ENCODE measurements at places on chromosomes 1 and 21.

- peak; percentile 90 for DNase-seq
Observed at GRCh38 chr1:32072622-32073298, at the start of gene TMEM39B. TMEM39B (plus strand) TSS chr1:32072939; CDS start chr1:32073048, 109 bp downstream.

DNA sequence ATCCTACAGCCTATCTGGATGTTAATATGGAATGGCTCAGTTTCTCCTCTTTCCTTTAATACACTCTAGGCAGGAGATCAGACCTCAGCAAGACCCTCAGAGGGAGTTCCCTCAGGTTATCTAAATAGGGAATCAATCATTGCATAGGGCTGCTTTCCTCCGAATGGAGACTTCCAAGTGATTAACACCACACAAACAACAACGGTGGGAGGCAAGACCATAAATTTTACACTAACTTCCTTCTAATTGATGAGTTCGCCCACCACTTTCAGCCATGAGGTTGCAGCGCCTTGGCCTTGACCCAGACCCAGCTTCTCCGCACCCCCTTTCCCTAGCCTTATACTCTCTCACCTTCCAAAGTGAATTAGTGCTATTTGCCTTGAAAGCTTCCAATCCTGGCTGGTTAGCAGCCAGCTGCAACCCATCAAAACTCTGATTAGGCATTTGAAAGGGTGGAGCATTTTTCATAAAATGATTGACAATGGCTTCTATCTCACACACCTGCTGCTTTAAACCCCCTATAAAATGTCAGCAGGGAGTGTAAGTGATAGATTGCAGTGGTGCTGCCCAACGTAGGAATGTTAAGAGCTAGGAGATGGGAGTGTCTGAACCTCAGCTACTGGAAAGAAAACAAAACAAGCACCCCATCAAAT is 534.9 kb upstream of the USP24 start:
- no peak for DNase-seq

DNA sequence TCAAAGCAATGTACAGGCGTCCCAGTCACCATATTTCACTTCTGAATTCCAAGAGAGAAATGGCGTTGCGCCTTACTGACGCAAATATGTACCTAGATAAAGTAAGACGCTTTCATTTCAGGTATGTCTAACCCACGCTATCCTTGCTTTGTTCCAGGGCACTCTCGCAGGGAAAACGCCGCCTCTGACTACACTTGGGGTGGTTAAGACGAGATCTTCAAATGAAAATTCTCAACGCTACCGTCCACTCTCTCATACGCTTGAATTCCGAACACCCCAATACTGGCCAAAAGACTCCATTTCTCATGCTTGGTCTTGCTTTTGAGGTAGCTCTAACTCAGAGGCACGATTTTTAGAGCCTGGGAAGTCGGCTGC is 736 bp upstream of the ZMPSTE24 start:
- DNase-seq, result no peak

- DNase-seq, result no peak
Observed at GRCh38 chr1:110524311-110525248, 5.6 kb upstream of the KCNA10 start.

GRCh38 chr1:15941044-15941840 is 34.7 kb downstream of the ZBTB17 start:
- DNase-seq, result no peak

- DNase-seq, result no peak
Observed at GRCh38 chr21:25708467-25709065, 26.1 kb downstream of the ATP5PF start.

DNA sequence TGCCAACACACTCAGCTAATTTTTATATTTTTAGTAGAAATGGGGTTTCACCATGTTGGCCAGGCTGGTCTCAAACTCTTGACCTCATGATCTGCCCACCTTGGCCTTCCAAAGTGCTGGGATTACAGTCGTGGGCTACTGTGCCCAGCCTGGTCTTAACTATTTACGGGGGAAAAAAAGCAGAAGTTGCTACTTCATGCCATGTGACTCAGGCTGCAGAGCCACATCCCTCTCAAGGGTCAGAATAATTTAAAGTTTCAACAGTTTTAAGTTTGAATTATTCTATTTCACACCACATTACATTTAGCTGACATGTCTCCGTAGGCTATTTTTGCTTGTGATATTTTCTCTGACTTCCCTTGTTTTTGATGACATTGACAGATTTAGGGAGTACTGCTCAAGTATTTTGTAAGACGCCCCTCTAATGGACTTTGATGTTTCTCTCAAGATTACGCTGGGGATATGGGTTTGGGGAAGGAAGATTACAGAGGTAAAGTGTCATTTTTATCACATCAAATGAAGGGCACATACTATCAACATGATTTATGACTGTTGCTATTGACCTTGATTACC is 14.6 kb upstream of the AGBL4 start:
- DNase-seq, result no peak

DNA sequence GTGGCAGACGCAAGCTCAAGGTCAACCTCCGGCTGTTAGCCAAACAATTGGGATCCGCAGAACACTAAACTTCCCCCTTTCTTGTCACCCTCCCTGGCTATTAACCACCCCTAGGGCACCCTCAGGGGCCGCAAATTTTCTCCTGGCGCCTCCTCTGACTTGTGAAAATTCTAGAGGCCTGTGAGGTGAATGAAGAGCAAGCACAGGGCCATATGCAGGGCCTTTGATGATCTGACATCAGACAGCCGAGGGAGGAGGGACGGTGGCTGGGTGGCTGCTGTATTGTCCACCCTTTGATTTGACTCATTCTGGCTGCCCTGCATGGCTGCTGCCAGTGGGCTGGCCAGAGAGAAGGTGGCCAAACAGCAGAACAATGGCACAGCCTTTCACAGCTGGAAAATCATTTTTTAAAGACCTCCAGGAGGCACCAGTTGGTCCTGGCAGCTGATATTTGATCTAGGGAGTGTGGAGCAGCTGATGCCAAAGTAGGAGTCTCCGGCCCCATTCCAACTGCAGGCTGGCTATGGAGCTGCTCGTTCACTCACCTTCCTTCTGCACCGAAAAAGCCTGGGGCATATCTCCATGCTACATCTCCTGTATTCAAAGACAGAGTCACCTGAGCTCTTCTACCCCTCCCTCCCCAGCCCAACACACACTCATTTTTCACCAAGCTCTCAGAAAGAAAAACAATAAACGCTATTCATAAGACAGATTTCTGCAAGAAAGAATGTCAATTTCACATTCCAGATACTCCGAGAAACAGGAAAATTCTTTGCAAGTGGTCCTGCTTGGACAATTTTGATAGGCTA is 44.9 kb upstream of the BARHL2 start:
- no peak for DNase-seq

DNA sequence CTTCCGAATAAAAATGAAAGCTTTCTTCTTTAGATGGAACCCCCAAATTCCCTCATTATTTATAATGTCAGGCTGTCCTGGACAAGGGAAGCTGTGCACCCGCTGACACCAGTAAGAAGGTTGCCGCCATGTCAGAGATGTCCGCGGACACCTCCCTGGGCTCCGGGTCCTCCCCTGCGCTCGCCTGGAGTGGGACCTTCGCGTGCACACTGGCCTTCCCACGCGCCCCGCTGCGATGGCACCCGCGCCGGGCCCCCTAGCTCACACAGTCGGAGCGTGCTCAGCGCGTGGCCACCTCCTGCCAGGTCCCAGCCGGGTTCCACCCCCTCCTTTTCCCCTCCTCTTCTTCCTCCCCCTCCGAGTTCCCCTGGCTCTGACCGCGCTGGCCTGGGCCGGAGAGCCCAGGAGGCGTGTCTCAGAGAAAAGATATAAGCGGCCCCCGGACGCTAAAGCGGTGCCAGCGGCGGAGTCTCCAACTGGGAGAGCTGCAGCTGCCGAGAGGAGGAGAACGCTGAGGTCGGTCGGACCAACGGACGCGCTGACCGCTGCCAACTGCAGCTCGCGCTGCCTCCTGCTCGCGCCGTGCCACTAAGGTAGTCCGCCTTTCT is at the start of gene G0S2:
Gene G0S2 (plus strand): TSS at position 456 of the 608 bp plus-strand sequence. CDS start 273 bp downstream, outside the sequence.
- no peak for DNase-seq

DNA sequence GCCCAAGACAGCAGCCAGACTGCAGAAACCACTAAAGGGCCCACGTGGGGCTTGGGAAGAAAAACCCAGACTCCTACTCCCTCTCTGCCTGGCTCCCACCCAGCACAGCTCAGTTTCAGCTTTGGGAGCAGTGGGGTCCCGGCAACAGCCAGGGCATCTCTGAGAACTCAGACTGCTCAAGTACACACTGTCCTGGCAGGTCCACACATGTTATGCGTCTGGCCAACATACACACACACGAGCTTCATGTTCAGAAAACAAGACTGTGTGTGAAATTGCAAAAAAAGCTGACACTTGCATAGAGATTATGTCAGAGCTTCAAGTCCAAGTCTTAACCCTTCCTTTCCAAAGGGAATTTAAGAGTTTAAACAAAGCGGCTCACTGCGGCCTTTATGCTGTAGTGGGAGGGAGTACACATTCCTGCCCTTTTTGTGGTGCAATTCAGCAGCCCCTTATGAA is 136.6 kb upstream of the CD34 start:
- DNase-seq, result no peak

DNA sequence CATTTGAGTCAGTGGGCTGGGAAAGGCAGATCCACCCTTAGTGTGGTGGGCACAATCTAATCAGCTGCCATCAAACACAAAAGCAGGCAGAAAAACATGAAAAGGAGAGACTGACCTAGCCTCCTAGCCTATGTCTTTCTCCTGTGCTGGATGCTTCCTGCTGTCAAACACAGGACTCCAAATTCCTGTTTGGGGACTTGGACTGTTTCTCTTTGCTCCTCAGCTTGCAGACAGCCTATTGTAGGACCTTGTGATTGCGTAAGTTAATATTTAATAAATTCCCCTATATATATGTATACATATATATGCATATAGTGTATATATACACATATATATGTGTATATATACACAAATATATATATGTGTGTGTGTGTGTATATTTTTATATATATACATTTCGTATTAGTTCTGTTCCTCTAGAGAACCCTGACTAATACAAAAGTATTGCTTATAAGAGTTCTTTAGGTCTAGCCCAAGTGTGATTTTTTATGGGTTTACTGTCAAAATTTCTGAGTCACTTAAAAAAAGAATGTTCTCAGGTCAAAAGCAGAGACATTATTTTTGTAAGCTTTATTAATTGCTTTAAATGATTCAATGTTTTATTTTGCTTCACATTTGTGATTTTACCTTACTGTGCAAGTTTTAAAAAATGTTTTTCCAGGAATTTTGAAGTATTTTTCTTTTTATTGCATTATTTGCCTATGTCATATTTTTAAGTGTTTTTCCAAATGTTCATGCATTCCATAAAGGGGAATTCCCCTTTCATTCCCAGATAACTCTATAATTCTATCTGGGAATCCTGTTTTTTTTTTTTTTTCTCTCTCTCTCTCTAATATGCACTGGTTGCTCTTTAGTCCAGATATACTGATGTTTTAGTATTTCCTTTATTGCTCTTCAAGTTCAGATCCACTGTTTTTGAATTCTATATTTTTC is 92.1 kb upstream of the ADAMTS5 start:
- DNase-seq, result no peak

GRCh38 chr1:69824932-69825331 is 257.2 kb downstream of the LRRC7 start:
- DNase-seq, result no peak

- DNase-seq, result no peak
Observed at GRCh38 chr1:226470921-226471866, 63.3 kb upstream of the PARP1 start.

- no peak for DNase-seq
Observed at GRCh38 chr1:39153684-39154083, 50.8 kb upstream of the MACF1 start.

- DNase-seq, result no peak
Observed at GRCh38 chr1:31912839-31913239, 25.3 kb downstream of the PTP4A2 start.

DNA sequence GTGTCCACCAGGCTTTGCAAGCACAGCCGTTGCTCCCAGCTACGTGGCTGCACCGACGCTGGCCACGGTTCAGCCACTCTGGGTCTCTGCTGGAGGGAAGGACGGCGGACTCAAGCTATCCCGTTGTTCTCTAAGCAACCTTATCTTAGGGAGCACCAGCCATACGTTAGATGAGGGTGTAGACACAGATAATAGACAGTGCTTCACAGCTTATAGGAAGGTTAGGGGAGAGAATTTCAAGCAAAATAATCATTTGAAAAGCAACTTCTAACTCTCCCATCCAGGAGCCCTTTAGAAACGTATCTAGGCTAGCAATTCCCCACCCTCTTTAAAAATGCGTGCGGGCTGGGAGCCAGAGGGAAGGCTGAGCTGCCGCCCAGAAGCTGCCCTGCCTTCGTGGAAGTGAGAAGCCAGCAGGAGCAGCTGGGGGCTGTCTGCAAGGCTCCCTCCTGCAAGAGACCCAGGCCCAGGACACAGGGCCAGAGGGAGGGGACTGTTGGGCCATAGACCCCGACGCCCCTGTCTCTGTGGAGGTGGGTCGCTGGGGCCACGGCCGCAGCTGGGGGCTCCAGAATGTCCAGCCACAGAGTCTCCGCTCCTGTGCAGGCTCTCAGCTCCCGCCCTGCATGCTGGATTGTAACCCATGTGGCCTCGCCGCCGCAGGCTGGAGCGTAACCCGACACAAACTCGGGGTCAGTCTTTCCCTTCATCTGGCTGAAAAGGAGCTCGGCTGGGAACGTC is 31.2 kb upstream of the COL6A2 start:
- no peak for DNase-seq

- no peak for DNase-seq
Observed at GRCh38 chr1:94819945-94820746, at the start of gene SLC44A3. SLC44A3 (plus strand) TSS chr1:94820357; CDS start chr1:94820452, 95 bp downstream.

DNA sequence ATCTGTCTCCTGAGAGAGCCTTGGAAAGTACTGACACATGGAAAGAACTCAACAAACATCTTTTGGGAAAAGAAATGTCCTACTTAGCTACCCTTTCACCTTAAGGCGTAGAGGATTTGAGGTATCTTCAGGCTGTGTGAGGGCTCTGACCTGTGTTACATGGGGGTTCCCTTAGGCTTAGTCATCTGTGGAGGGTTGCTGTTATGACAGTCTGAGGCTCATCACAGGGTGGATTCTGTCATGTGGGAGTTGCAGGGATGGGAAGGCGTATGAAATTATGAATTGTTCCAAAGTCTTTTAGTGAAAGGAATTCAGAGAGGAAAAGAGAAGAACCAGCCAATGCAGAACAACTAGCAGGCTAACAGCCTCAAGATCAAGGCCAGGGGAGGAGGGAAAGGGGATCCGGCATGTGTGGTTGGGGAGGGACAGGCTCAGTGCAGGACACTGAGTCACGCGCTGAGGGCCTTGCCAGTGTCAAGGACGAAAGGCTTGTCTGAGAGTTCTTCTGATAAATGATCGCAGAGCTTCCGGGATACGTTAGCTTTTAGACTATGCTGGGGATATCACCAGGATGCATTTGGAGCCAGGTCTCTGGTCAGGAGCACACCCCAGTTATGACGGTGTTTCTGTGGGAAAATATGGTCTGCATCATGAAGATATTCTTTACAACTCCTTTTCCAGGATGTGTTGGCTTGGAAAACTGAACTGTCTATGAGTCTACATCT is 24.6 kb upstream of the PLA2G2C start:
- DNase-seq, result no peak

DNA sequence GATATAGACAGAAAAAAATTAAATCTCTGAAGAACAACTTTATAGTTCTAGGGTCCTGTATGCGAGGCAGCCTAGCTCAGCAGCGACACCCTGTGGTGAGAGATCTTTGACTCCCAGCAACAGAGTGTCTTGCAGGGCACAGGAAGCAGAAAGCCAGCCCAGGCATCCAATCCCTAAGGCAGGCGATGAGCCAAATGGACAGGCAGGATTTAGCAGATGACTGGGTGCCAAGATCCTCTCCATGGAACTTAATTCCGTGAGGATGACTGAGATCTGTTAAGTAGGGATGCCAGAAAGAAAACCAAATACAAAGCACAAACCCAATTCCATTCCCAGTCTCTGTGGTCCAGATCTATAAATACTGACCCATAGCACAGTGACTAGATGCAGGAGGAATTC is 38.8 kb downstream of the HLCS start:
- peak; percentile 66 for DNase-seq

- DNase-seq, result peak; percentile 50
Observed at GRCh38 chr1:89633800-89634625, 1.1 kb downstream of the LRRC8C start.

GRCh38 chr21:25925936-25926335 is 191.2 kb downstream of the GABPA start:
- no peak for DNase-seq

All from left renal cortex interstitium (tissue), 4 donors.